NCI-H2029 treated with DMSO at 0.1 percent for 48 hours (cell line): ENCODE measurements at places on chromosomes 7 and 10.

- DNase-seq: no peak
These were observed 85.8 kb downstream of the HGF start for GRCh38 chr7:81684033-81684432.

- no peak for DNase-seq
These were observed 140.7 kb downstream of the ADARB2 start for GRCh38 chr10:1596482-1597099.

GRCh38 chr10:109207361-109207760 lies 716.0 kb downstream of the XPNPEP1 start:
- DNase-seq: no peak

GRCh38 chr7:84568781-84569180 lies 374.2 kb upstream of the SEMA3A start:
- DNase-seq: no peak

GRCh38 chr7:47952224-47952623 lies 4.0 kb upstream of the PKD1L1 start:
- no peak for DNase-seq

DNA sequence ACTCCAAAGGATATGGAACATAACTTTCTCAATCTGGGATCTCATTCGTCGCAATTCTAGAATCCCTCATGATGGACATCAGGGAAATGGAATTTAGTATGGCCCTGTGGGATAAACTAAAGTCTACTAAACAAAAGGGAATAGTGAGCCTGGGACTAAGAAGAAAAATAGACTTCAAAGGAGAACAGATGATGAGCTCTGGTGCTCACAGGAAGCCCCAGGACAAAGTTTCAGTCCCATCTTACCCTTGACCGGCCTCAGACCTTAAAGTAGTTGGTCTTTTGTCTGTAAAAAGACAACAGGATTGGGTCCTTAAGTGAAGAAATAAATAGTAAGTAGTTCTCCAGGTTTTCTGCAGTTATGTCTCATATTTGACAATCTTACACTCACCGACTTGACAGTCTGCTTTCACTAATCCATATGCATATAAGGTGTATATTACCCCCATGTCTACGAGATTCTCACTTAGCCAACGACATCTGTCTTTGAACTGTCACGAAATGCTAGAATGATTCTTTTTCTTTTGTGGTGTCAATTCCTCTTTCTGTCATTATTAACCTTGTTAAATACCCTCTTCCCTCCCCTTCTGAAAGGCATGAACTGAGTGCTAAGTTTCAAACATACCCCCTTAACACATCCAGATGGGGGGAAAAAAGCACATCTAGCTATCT lies 10.9 kb upstream of the IKZF1 start:
- no peak for DNase-seq

- DNase-seq: no peak
These were observed 9.4 kb downstream of the TUBGCP2 start for GRCh38 chr10:133299224-133299623.

DNA sequence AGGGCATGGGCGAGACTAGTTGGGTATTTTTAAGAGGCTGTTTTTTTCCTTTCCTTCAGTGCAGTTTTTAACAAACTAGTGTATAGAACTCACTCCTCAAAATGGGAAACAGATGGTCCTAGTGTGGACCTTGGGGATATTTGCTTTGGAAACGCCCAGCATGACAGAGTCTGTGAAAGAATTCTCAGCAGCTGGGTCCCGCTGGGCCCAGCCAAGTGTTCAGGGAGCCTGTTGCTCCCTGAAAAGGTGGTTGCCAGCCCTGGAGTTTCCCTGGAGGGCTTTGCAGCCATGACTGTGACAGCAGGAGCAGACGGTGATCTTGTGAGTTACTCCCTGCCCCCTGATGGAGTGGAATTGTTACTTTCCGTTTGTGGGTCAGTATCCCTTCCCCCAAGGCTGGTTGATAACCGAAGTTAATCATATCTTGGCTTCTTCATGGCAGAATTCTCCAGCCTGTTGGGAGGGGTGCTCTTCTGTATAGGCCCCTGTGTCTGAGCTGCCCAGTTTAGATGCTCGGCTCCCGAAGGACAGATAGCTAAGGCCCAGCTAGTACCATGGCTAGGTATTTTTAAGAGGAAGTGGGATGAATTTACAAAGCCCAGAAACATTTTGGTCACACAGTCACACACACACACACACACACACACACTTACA lies 278.6 kb upstream of the HABP2 start:
- DNase-seq: no peak

DNA sequence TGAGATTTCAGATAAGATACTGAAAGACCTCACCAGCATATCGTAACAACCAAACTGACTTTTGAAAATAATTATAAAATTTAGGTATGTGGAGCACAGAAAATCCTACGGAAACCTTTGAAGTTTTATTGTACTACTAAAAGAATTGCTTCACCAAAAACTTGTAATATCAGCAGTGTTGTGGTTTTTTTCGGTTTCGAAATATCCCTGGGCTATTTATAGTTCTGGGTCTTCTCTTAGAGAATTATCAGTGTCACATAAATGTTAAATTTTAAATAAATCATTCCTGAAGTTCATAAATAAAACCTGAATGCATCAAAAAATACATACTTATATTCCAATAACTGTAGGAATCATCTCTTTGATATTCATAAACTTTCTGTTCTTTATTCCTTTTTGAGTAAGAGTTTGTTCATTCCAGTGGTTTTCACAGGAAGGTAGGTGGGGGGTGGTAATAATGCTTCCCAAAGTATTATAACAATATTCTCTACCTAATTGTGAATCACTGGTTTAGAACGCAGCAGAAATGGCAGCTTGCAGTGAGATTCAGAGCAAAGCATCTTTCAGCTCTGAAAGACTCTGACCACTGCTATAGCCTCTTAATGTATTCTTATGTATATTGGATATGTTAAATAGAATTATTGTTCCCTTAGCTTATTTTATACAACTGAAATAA lies 60.2 kb downstream of the ZNF277 start:
- DNase-seq: no peak

- DNase-seq: no peak
These were observed 9.3 kb downstream of the TCF7L2 start for GRCh38 chr10:112959207-112959838.

DNA sequence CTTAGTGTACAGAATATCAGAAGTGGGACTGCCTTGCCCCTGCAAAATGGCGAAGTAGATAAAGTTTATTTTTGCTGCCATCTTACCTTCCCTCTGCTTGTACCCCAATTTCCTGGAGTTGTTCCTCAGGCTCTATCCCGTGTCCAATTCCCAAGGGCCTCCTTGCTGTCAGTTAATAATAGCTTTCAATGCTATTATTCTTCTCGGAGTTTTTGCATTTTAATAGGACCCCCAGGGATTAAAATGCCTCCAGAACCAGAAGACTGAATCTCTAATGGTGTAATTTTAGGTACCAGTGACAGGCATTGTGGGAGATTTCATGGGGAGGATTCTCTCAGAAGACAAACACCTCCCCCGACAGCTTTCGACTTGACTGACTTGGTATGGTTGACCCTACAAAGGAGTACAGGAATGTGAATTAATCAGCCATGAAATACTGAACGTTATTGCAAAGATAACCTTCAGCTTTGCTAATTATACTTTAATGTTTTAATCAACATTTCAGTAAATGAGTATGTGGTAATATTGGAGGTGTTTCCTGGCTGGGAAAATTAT lies 75.2 kb downstream of the ZNF22 start:
- DNase-seq: no peak
